ENCODE measurements at places on chromosomes 3 and 15.

DNA sequence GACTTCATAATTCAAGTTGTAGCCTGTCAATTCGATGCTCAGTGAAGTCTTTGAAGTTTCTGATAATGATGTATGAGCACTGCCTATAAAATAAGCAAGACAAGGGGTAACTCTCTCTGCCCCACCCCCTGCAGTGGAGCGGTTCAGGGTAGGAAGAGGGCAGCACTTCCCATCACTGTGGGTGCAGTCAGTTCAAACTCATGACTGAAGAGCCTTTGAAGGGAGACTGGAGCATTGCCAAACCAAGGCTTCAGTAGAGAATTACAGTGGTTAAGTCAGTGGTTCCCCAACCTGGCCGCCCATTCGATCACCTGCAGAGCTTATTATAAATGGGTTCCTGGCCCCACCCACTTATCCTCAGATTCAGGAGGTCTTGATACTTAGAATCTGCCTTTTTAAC is 190.6 kb downstream of the SHQ1 start:
- no peak for DNase-seq

DNA sequence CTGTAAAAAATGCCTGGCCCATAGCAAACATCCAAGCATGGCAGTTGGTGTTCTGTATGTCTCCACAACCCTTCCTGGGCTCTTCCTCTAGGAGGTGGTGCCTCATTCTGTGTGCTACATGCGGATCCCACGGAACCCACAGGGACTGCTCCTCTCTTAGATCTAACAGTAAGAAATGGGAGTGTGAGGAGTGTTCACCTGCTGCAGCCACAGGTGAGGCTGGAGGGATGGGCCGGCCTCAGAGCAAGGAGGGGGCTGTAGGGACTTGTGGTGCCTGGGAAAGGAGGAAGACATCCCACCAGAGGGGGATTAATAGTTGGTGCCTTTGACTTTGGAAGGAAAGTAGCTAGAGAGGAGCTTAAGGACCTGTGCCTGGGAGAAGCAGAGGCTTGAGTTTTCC is 22.2 kb downstream of the SEMA3G start:
- DNase-seq = no peak

DNA sequence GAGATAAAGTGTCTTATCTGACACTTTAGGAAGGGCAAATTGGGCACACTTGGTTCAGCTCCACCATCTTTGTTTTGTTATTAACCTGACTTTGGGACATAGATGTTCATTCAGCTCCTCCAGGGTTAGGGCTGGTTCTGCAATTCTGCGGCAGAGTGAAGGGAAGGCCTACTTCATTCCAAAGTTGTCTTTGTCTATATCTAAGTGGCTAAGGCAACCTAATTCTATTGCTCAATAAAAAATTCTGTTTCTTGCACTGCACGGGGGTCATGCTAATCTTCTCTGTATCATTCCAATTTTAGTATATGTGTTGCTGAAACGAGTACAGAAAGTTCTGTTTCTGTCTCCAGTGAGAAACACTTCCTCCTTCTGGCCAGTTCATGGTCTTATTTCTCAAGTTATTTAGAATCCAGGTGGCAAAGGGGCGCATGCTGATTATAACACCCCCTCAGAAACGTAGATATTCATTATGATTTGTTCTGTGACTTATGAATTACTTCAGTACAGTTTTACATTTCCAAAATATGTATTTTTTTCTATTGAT is 53.5 kb downstream of the PFN2 start:
- DNase-seq = no peak

DNA sequence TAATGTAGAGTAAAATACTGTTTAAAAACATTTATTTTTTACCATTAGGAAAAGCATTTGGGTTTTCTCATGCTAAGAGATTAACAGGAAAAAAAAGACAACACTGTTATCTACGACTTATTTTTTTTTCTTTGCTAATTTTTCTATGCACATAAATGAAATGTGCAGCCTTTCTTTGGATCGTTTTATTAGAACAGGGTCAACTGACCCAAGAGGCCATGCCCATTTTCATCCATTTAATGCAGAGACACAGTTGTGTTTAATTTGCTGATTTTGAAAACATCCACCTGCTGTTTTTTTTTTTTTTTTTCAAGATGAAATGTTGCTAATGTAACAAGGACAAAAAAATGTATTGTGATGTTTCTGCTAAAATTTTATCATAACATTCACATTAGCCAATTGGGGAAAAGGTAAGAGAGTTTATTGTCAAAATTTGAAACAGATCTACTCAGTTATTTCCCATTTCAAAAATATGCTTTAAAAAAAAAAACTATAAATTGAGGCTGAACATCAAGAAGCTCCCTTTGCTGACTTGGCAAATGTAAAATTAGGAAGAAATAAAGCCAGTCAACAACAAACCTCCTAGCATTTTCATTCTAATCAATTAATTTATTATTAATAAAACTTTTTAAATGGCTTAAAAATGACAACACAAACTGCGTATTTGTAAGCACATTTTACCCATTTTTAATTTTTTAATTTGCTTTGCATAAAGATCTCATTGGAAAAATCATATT is 485.2 kb downstream of the ROBO2 start:
- no peak for DNase-seq

DNA sequence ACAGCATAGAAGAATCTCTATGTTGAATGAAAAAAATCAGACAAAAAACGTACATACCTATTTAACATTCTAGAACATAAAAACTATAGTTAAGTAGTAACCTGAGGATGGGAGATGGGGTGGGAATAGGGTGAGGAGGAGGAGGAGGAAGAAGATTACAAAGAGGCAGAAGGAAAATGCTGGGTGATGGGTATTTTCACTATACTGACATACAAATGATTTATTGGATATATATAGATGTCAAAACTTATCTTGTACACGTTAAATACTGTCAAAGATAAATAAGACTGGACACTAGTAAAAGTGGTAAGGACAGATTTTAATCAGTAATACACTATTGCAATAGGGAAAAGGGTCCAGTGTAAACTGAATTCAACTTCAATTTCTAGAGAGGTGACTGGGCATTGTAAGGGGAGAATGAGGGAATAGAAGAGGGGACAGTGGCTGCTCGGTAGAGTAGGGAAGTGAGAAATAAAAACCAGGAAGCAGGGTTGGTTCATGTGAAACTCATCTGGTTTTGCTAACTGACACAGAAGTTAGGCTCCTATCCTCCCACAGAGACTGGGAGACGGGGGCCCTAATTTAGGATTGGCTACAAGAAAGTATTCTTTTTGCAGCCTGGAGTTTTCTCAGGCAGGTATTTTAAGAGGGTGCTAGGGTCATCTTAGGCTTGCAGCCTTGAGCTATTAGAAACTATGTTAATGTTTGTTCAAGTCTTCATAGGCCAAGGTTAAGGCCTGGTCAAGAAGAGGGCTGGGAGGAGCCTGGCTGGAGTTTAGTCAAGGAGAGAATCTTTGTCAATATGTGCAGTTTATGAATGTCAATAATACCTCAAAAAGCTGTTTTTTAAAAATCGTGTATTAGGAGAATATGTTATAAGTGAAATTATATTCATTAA is 15.0 kb upstream of the C15orf61 start:
- DNase-seq = no peak

DNA sequence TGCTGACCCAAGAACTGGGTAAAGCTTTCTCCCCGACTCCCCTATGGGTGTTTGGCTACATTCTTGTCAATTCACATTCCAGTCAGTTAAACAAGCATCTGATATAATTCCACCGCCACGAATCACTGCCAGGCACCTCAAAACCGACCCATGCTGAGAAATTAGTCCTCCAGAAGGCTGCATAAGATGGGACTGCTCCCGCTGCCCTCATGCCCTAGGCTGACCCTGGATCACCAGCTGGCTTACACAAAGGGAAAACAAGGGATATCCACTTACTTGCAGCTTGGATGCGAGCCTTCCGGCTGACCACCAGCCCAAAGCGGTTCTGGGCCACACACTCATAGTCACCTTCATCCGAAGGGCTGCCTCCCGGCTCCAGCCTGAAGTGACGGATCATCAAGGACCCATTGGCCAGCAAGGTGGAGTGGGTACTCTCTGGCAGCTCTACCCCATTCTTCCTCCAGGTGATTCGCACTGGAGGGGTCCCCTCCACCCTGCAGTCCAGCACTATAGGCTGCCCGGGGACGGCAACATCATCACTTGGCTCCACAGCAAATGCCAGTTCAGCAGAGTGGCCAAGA is 2.9 kb downstream of the IGDCC3 start:
- DNase-seq = no peak

GRCh38 chr15:60589728-60590127 is 110.8 kb upstream of the ICE2 start:
- no peak for DNase-seq
